ENCODE measurements at places on chromosomes 5 and 9.
A peak's percentile ranks its signal among the peaks of the same experiment; 100 is the strongest.

- DNase-seq: no peak
Observed at GRCh38 chr9:124537926-124538325, 30.7 kb upstream of the NR5A1 start.

GRCh38 chr5:134451936-134452505 lies 40.3 kb upstream of the CDKN2AIPNL start:
- no peak for DNase-seq

DNA sequence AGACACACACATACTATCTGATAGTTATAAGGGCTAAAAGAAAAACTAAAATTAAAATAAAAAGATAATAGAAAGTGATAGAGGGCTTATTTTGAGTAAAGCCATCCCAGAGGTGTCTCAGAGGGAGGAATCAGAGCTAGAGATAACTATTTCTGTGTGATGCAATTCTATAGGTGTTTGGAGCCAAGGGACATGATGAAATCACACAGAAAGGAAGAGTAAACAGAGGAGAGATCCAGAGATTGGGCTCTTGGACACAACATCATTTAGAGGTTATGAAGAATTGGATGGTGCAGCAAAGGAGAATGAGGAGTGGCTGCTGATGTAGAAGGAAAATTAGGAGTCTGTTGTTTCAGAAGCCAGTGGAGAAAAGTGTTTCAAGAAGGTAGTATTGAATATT lies 393.5 kb downstream of the DIRAS2 start:
- no peak for DNase-seq

DNA sequence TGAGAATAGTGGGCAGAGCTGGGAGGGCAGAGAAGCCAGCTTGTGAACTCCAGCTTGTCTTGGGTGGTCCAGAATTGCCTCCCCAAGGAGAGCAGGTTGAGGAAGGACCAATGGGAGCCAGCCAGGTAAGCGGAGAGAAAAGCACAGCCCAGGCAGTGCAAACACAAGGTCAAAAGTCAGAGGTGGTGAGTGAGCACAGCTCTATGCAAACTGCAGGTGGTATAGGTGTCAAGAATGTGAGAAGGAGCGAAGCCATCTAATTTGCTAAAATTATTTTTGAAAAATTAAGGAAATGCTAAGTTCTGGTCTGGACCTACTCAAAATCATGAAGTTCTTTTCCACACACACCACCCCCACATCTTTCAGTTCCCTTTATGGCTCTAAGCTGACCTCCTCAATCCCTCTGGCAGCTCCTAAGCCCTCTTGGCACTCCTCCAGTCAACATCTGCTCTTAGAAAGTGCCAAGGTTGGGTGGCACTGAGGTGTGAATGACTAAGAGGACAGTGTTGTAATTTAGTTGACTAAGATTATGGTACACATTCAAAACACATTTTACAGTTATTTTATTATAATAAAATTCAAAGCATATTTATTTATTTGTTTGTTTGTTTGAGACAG lies 6.6 kb upstream of the OTULINL start:
- DNase-seq: no peak

DNA sequence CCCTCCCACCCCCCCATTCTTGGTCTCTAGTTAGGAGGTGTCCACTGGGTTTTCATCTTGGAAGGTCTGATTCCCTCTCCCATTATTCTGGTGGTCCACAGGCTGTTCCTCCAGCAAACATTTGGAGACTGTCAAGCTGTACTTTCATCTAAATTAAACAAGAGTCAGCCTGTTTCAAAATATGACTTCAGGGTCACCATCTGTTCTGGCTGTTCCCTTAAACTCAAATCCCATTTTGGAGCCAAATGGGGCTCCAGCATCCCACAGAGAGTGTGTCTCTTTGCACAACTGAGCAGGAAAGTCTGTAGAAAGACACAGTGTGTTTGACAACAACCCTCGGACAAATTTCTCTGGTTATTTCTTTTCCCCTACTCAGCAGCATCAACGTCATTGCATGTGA lies 20.5 kb downstream of the COL15A1 start:
- no peak for DNase-seq

- no peak for DNase-seq
Observed at GRCh38 chr5:74148321-74148720, 492.2 kb downstream of the ENC1 start.

- peak; percentile 80 for DNase-seq
Observed at GRCh38 chr9:36151316-36152210, 15.0 kb downstream of the GLIPR2 start.

DNA sequence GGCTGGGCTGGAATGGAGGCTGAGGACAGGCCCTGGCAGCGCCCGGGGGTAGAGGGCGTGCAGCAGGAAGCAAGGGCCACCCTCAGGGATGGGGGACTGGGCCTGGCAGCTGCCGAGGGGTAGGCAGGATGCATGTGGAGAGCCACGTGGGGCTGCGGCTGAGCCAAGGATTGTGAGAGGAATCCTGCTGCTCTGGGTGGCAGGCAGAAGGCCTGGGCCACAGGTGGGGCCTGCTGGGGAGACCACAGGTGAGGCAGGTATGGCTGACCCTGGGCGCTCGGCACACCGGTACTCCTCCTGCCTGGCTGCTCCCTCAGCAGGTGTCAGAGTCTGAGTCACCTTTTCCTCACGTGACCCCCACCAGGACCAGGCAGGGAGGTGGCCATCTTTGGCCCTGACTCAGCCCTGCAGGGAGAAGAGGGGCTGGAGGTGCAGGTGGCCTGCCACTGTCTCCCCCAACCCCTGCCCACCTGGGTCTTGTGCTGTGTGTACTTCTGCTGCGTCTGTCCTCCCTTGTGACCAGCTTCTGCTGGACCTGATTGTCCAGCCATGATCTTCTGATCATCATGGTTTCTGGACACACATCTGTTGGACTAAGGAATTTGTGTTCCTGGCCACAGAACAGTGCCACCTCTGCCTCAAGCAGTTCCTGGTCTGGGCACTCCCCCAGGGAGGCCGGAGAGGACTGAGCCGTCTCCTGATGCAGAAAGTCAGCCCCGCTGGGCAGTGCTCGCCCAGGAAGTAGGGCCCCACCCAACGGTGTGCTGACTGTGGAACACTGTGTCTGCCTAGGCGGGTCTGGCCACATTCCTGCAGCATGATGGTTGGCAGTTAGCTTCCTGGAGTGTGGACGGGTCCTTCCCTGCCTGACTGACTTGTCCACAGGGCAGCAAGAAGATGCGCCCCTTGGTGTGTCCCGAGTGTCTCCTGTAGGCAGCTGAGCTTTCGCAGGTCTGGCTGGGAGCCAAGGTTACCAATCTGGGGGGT lies 6.4 kb downstream of the ARRDC1 start:
- DNase-seq: no peak

GRCh38 chr5:179404321-179405053 lies 59.2 kb upstream of the ADAMTS2 start:
- DNase-seq: no peak

- DNase-seq: no peak
Observed at GRCh38 chr9:20558566-20559016, 63.7 kb downstream of the MLLT3 start.

GRCh38 chr5:142324871-142325724 lies at the start of gene SPRY4:
Gene SPRY4, minus strand, starts transcription at chr5:142325021. Its CDS starts 9,913 bp downstream, at chr5:142315108.
- peak; percentile 68 for DNase-seq

DNA sequence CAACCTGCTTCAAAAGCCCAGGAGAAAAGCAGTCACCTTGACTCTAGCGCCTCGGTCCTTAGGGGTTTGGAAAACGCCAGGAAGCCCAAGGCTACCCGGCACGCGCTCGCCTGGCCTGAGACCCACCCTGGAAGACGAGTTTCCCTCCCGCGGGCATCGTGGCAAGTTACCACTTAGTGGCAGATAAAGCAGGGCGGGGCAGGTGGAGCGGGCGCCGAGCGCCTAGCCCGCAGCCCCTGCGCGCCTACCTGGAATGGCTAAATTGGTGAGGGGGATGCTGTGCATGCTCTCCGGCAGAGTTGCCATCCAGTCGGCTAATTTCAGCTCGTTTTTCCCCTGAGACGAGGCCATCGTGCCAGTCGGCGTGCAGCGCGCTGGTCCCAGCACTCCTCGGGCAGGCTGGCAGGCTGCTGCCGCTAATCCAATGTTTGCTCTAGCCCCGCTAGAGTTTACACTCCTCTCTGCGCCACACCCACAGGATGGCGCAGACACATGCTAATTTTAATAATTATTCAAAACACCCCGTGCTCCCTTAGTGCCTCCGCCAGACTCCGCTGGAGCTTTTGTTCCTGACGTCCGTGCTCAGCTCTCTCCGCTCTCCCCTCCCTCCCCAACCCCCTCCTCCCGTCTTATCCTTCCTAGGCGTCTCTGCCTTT lies at the start of gene PLCXD3:
Gene PLCXD3 (minus strand): TSS at position 426 of the 656 bp plus-strand sequence. CDS start 75 bp downstream, at position 351.
- DNase-seq: no peak

- DNase-seq: no peak
Observed at GRCh38 chr5:112757468-112758208, 20.0 kb downstream of the APC start.

GRCh38 chr9:91776409-91777291 lies 173.4 kb downstream of the ROR2 start:
- no peak for DNase-seq

GRCh38 chr9:36922548-36922947 lies 111.5 kb downstream of the PAX5 start:
- no peak for DNase-seq

DNA sequence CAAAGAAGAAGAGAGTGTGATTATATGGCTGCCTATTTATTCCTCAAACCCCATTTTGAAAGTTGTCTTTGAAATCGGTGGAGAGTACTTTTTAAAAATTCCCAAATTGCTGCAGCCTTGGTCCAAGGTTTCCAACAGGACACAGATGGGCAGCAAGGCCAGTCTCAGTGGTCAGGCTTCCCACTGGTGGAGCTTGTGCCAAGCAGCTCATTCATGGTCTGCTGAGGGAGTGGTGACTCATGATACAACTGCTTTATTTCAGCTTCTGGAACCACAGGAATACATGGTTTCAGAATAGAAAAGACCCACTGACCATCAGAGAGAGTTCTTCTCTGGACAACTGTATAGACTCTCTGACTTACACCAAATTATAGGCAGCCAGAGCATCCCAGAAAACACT lies 673.1 kb upstream of the KLF4 start:
- DNase-seq: no peak

DNA sequence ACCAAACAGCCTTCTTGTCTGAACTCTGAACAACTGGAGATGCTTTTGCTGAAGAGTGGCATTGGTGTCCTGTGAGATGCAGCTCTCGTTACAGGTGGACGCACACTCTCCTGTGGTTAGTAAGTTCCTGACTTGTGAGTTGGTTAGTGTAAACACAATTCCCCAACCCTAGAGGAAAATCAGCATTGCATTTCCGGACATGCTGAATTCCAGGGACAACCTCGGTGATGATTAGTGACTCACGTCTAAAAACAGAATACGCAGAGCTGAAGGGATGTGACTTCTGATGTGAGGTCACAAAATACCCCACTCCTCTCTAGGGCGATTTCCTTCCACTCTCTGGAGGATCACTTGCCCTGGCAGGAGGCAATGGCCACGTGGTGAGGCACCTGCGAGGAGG lies 5.0 kb downstream of the OR2V2 start:
- DNase-seq: no peak

GRCh38 chr9:14301583-14302021 lies 12.3 kb downstream of the NFIB start:
- no peak for DNase-seq

DNA sequence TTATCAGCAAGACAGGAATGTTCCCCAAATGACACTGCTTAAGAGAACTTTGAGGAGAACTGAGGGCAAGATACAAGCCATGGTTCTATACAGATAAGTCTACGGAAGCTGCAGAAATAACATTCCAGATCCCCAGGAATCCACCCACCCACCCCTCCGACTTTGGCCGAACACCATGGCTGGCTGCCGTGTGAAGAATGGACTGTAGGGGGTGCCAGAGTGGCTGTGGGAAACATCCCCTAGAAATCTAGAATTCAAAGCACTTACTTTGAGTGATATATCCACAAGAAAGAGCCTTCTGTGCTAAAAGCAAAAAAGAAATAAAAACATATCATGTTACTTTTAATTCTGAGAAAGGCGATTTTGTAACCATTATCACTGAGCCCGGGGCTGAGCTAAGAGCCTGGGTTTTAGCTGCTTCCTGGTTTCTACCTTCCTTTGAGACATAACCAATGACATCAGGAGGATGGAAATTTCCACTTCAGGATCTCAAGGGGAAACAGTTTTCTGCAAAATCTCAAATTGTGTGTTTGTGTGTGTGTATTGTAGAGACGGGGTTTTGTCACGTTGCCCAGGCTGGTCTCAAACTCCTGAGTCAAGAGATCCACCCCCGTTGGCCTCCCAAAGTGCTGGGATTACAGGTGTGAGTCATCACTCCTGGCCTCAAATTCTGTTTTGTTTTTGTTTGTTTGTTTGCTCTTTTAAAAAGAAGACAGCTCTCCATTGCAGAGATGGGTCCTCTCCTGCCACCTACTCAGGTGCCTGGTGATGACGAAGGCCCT lies 36.4 kb downstream of the GGTA1 start:
- no peak for DNase-seq

DNA sequence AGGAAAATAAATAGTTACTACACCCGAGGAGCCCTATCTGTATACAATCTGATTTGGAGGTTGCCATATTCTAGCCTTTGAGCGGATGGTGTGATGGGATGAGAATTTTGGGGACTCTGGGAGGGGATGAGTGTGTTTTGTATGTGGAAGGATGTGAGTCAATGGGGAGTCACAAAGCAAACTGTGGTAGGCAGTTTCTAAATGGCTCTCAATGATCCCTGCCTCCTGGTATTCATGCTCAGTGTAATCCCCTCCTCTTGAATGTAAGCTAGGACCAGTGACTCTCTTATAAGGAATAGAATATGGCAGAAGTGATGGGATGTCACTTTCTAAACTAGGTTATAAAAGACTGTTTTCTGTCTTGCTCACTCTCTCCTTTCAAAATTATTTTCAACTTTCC lies 205.7 kb upstream of the RIOK2 start:
- no peak for DNase-seq

GRCh38 chr9:125485471-125486151 lies 221.4 kb downstream of the MAPKAP1 start:
- DNase-seq: no peak

GRCh38 chr9:36276781-36277181 lies 18.5 kb upstream of the GNE start:
- DNase-seq: no peak

All from stimulated activated CD8-positive, alpha-beta memory T cell treated with anti-CD3 and anti-CD28 coated beads, Interleukin-12 subunit alpha, Interleukin-12 subunit beta, amount 100 ng/mL, for 4 hours (primary cell).